IPS DF 19.7 (cell line): ENCODE measurements at places on chromosomes 4 and X.

DNA sequence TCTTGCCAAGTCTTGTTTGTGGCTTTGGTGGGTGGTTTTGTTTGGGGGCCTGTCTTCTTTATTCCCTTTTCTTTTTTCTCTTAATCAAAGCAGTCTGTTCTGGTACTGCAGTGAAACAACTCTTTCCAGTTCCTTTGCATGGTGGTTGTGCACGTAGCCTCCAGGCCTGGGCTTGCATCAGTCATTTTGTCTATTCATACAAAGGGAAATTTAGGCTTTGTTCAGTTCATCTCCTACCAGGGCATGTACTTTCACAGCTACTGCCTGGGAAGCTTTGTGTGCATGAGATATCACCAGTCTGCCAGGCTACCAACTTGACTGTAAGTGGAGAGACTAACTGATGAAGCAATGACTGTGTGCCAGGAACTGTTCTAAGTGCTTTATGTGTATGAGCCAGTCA is 8.5 kb downstream of the TRIM2 start:
- DNase-seq, result no peak

GRCh38 chr4:27407616-27408015 is 547.0 kb downstream of the STIM2 start:
- DNase-seq, result no peak

DNA sequence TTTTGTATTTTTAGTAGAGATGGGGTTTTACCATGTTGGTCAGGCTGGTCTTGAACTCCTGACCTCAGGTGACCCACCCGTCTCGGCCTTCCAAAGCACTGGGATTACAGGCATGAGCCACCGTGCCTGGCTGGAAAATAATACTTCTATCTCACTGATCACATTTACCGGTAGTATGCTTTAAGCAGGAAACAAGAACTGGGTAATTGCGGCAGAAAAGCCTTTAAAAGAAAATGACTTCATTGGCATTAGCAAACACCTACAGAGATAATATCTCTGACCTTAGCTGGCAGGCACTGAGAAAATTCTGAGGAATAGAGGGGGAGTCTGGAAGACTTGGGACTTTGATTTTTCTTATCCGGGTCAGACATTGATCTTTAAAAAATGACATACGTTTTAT is 78.5 kb downstream of the SHROOM3 start:
- DNase-seq, result no peak

- DNase-seq, result no peak
These were observed 68.7 kb upstream of the DCLK2 start for GRCh38 chr4:150009533-150009932.

DNA sequence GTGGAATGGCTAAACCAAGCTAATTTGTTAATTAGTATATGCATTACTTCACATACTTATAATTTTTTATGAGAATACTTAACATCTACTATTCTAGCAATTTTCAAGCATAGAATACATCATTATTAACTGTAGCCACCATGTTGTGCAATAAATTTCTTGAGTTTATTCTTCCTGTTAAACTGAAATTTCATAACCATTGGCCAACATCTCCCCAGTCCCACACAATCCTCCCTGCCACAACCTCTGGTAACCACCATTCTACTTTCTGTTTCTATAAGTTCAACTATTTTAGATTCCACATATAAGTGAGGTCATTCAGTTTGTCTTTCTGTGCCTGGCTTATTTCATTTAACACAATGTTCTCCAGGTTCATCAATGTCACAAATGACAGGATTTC is 208.5 kb downstream of the PPP4R3C start:
- DNase-seq, result no peak

DNA sequence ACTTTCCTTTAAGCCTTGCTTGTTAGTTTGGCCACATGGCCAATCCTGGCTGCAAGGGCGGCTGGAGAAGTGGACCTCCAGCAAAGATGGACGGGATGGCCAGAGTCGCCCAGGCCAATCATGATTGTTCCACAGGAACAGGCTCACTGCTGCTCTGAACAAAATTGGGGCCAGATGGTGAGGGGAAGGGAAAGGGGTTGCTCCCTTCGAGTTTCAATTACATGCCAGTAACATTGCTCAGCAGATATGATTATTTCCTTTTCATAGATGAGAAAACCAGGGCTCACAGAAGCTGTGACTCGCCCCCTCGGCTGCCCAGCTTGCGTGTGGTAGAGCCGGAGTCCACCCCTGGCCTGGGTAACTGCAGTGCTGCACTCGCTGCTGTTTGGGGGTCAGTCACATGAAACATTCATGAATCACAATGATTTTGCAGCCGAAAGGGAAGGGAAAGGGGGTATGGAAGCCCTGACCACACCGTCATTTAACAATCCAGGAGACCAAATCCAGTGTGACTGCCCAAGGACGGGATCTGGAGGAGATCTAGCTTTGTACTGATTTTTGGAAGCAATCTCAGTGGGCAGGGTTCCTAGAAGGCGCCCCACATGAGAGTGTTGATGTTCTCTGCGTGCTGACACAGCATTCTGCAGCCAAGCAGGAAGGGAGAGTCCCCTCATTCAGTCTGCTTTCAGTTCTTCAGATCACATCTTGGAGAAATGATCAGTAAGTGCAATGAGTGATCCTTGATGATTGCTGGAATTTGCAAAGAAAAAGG is 77.3 kb upstream of the MSX1 start:
- no peak for DNase-seq

DNA sequence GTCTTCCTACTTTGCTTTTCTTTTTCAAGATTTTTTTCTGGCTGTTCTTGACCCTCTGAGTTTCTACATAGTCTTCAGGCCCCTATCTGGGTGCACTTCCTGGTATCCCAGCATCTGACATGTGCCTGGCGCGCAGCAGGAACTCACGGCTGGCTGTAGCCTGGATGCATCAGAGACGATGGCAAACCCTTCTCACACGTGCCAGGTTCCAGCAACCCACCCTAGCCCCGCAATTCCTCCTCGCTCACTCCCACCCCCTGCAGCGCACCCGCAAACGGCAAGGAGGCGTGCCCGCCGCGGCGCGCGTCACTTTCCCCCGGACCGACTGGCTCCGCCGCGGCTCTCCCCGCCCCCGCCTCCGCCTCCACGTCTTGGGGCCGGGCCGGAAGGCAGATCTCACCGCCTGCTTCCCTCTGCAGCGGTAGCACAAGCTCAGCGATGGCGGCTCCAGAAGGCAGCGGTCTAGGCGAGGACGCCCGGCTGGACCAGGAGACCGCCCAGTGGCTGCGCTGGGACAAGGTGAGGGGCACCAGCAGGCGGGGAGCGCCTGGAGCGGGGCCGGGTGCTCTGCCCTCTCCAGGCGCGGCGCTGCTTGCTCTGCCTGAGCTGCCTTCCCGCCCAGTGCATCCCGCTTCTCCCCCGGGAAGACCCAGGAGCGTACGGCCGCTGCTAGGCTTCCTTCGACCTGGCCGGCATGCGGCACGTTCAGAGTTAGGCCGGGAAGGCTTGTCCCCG is at the start of gene PGM2:
PGM2 (plus strand) TSS at position 392 of the 735 bp plus-strand sequence; CDS start at position 439, 47 bp downstream.
- peak; percentile 48 for DNase-seq

DNA sequence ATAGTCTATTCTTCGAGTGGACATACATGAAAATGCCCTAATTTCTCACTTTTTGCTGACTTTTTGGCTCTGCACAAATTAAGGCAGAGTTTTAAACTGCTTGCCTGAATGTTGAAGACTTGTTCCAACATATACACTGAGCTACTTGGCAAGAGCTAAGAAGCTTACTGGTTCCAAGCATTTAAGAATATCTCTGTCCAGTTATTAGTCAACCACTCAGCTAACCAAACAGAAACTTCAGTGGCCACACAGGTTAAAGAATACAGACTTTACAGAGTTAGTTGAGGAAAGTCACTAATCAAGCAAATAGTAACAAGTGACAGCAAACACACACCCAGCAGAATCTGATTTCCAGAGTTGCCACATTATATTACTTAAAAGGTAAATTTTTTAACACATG is 35.5 kb downstream of the AMER1 start:
- DNase-seq, result no peak

DNA sequence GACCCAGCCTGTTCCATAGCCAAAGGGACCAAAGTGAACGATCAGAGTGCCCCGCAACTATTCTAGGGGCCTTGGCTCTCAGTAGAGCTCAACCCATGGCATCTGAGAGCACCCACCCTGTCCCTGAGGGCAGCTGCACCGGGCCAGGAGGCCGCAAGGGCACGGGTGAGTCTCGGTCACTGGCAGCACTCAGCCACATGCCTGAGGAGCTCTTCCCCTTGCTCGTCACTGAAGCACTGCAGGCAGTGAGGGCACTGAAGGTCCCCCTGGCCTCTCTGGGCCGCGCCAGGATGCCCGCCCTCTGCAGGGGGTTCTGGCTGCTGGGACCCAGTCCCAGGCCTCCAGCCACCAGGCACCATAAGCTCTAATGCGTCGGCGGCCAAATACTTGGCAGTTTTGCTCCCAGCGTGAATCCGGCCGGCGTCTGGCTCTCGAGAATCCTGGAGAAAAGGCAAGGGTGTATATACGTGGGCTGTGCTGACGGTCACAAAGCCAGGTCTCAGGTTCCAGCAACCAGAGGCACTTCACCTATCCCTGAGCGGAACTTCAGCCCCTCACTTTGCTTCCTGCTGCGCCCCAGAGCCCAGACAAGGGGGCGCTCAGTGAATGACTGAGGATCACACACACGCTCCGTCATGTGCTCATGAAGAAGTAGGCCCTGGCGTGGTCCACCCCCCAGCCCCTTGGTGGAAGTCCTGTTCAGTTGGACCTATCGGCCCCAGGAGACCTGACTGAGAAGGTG is 13.9 kb downstream of the TNIP2 start:
- no peak for DNase-seq

GRCh38 chr4:105414316-105414715 is 59.5 kb downstream of the PPA2 start:
- no peak for DNase-seq

GRCh38 chrX:133215747-133216146 is 2.4 kb downstream of the TFDP3 start:
- DNase-seq, result no peak

- DNase-seq, result no peak
These were observed 188.4 kb downstream of the PALLD start for GRCh38 chr4:168685136-168685809.

DNA sequence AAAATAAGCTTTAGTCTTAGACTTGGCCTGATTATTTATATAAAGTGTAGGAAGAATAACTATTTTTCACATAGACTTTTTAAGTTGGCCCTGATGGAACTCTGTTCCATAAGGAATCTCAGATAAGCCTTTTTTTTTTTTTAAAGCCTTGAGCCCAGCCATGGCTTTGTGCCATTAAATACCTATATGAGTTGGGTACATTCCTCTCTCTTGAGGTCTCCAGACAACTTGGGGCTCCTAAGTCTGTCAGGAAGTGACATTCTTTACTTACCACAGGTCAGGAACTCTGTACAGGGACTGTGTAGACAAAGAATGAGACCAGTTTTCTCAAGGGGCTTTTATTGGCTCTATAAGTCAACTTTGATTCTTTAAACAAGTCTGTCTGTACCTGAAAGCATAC is 27.1 kb upstream of the IGFBP7 start:
- DNase-seq, result no peak
